ENCODE measurements at places on chromosomes 1 and 21.
A peak's percentile ranks its signal among the peaks of the same experiment; 100 is the strongest.

- DNase-seq: no peak
Observed at GRCh38 chr1:174794861-174795260, 204.9 kb upstream of the CACYBP start.

- DNase-seq: no peak
Observed at GRCh38 chr1:226406401-226406881, 1.5 kb downstream of the PARP1 start.

- DNase-seq: no peak
Observed at GRCh38 chr1:14561014-14561693, 37.3 kb upstream of the KAZN start.

GRCh38 chr1:232793944-232794343 lies 11.3 kb upstream of the MAP10 start:
- DNase-seq: no peak

DNA sequence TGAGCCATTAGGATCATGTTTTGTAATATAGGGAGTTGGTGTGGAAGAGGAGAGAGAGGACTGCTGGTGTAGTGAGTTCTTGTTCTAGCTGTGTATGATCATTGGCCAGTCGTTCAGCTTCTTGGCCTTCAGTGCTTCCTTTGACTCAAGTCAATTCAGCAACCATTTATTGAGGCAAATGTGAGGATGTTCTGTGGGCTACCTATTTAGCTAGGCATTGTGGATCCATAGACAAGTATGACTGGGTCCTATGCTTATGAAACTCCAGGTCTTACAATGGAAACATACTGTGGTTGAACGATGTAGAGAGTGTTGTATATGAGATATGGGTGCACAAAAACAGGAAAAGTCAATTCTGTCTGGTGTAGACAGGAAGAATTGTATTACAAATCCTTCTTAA lies 41.7 kb downstream of the NFIA start:
- DNase-seq: no peak

GRCh38 chr1:36963006-36963405 lies 71.3 kb downstream of the GRIK3 start:
- no peak for DNase-seq

GRCh38 chr21:24276204-24276603 lies 1331.1 kb downstream of the MRPL39 start:
- no peak for DNase-seq

DNA sequence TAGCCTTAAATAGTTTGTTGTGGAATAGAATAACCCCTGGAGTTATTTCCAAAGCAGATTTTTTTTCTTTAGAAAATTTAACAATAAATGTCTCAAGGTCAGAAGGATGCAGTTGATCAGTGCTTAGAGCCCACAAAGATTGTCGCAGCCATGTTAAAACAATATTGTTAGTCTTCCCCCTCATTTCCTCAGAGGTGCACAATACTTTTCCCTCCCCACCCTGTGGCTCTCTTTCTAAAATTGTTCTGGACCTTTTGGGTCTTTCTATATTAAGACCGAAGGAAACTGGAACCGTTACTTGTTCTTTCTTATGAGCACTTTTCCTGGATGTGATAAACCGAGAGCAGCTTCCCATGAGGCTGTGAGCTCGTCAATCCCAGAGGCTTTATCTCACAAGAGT lies 333.7 kb downstream of the HLX start:
- no peak for DNase-seq

GRCh38 chr1:206573319-206573718 lies 38.9 kb downstream of the EIF2D start:
- DNase-seq: no peak

DNA sequence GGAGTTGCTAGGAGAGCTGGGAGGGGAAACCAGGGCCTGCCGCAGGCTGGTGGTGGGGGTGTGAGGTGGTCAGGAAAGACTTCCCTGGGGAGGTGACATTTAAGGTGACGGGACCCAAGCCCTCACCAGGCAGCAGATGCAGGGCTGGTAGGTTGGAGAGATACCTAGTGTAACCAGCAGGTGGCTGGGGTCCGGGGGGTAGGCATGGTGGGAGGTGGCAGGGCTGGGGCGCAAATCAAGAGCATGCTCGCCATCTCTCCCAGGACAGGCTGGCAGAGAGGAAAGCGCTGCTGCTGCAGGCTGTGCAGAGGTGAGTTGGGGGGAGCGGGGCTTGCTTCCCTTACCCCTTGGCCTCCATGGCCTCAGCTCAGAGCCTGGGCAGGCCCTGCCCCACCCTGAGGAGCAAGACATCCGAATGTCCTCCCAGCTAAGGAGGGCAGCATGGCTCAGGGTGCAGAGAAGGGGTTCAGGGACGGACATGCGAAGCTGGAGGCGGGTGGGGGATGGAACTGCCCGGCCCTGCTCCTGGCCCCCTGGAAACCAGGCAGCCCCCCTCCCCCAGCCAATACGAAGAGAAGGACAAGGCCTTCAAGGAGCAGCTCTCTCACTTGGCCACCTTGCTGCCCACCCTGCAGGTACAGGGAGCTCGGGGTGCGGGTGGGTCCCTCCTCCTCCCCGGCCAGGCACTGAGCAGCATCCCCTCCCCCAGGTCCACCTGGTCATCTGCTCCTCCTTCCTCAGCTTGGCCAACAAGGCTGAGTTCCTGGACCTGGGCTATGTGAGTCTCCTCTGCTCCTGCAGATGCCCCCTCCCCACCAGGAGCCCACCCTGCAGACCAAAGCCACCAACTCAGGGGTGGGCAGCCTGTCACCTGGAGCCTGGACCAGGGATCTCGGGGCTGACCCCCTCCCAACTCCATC lies 4.0 kb downstream of the RNF207 start:
- DNase-seq: no peak

DNA sequence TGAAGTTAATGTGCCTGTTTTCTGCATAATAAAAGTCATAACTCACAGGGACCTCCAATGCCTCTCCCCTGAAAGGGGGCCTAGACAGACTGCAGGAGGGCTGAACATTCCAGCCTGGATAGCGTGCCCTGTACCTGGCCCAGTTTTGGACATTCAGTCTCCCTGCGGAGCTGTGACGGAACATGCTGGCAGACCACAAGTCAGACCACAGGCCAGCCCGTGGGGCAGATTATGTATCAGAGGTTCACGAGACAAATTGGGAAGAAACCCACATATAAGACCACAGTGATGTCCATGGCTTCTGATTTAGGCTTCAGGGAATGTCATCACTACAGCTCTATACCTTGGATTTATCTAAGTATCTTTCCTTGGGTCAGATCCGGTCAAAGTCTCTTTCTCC lies 151.5 kb upstream of the POU3F1 start:
- no peak for DNase-seq

DNA sequence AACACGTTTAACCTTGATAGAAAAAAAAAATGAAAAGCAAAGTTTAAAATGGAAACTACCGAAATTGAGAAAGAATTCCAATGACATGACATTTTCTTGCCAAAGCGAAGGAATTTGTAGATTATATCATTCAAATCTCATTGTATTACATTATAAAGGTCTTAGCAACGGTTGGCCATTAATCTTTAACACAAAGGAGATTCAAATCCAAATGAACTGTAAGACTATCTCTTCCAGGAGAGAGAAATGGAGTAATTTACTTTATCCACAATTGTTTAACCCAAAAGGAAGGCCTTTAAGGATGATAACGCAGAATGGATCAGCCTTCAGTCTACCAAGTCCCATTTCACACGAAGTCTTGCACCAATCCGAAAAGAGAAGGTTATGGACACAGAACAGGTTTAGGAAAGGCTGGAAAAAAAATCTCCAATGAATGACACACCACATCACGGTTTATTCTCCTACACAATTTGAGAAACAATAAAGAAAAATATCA lies 1.5 kb downstream of the ENAH start:
- DNase-seq: no peak

- peak; percentile 49 for DNase-seq
Observed at GRCh38 chr21:41895643-41896493, 16.7 kb upstream of the PRDM15 start.
